A172 (cell line): ENCODE measurements at places on chromosomes 16 and 17.

DNA sequence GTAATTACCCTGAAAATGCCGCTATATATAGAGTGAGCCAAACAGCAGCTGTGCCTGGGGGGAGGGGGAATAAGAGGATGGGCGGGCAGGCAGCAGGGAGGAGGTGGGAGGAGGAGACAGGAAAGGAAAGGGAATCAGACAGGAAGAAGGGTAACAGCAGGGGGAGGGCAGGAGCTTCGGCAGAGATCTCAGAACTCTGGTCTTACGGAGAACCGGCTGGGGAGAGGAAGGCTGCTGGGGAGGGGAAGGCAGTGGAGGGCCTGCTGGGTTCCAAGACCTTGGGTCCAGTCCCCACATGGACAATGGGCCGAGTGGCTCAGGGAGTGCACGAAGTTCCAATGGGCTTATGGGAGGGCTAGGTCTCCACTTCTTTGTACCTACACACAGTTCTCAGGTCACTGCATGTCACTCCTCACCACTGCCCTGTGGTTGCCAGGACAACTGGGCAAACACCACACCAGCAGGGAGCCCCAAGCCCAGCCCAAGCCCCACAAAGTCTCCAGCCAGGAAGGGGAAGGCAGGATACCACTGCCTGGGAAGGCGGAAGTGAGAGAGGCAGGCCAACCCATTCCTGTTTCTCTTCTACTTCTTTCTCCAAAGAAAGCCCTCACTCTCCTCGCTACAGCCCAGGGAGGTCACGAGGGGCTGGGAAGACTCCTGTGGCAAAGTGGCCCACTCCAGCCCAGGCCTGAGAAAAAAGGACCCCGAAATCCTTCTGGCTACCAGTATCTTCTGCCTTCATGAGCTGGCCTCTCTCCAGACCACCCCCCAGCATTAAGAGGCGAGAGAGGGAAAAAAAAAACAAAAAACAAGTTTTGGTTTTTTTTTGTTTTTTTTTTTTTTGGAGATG is 25.3 kb downstream of the G6PC3 start:
- peak; percentile 98 for DNase-seq

- no peak for DNase-seq
Observed at GRCh38 chr16:81715358-81716196, 63.5 kb upstream of the PLCG2 start.

GRCh38 chr17:9370467-9370866 is 205.2 kb downstream of the STX8 start:
- no peak for DNase-seq

GRCh38 chr16:1144476-1145382 is 8.2 kb upstream of the CACNA1H start:
- no peak for DNase-seq

DNA sequence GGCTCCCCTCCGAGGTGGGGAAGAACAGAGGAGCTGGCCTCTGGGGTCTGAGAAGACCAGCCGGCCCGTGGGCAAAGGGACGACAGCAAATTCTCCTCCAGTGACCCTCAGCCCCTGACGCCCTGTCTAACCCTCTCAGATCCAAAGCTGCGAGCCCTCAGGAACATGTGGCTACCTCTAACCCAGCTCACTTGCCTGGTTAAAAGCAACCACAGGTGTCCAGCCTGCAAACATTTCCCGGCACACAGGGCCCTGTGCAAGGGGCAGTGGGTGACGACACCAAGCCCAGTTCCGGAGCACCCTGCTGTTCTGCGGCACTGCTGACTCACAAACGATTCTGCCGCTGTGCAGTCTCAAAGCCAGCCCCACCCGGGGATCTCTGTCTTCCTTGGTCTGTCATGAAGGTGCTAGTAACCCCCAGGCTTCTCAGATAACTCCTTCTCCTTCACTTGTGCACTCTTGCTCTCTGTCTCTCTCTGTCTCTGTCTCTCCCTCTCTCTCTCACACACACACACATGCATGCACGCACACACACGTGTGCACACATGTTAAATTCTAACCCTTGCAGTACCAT is 23.0 kb downstream of the WNT3 start:
- DNase-seq = peak; percentile 92

- no peak for DNase-seq
Observed at GRCh38 chr16:11734653-11735043, 8.0 kb downstream of the TXNDC11 start.

GRCh38 chr17:29291163-29291752 is 2.7 kb downstream of the NUFIP2 start:
- peak; percentile 82 for DNase-seq
